Testis (tissue), 5 donors: ENCODE measurements at places on chromosomes 5 and 9. TPM values are rescaled to one million over a fixed set of nuclear protein-coding genes. Genes with fewer than 3 reads are reported as not detected.

CFAP77 gene
- 20.9 TPM for total RNA-seq

CSF1R gene
- total RNA-seq, result 15.7 TPM

KLF9 gene
- 47.9 TPM for total RNA-seq

DNM1 gene
- 9.8 TPM for total RNA-seq

C6 gene
- 9.9 TPM for total RNA-seq

KCNMB1 gene
- total RNA-seq, result 3.1 TPM
